GM23338 (cell line): ENCODE measurements at places on chromosomes 5 and 9. TPM values are rescaled to one million over a fixed set of nuclear protein-coding genes. Genes with fewer than 3 reads are reported as not detected.

DNA sequence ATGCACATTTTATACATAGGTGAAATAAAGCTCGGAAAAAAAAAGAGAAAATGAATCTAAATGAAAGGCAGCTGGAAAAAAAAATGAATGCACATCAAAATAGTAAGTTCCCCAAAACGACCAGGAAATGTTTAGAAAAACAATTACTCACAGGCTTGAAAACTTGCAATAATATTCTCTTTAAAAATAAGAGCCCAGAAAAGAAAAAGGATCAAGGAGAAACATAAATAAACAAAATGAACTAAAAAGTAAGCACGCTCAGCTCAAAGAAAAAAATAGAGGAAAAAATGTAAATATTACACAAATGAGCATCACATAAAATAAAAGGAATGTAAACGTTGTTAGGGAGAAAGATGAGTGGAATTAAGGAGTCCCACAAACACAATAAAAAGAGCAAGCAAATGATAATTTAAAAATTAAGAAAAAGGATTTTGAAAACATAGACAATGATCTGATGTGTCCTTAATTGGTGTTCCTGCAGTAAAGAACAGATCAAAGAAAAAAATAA lies 54.2 kb downstream of the SLC27A6 start:
- DNase-seq = no peak

DNA sequence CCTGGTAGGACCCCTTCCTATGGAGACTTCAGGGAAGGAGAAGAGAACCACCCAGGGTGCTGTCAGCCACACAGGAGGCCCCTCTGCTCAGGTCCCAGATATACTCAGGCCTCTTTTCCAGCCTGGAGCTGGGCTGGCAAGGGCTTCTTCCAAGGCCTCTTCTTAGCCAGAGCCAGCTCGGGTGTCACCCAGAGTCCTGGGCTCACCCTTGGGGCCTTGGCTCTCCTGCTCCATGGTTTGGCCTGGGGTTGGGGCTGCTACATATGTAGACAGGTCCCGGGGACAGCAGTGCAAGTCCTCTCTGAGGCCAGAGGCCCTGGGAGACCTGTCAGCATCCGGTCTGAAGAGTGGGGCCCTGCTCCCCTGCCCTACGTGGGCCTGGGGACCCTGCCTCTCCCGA lies 22.8 kb downstream of the PAEP start:
- DNase-seq = no peak

DNA sequence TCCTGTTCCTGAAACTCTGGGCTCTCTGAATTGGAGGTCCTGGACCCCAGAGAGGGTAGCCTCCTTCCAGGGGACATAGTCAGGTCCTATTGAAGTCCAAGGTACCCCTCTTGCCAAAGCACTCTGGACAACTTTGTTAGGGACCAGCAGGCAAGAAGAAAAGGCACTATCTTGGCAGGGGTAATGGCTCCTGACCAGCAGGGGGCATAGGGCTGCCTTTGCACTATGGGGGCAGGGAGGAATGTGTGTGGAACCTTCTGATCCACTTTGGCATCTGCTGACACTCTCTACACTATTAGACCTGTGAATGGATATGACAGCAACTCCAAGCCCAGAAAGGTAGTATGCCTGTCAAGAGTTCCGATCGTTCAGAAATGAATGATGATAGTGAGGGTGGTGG lies 179.0 kb upstream of the CD180 start:
- no peak for DNase-seq

GRCh38 chr9:32490601-32491000 lies 35.4 kb downstream of the RIGI start:
- peak; percentile 15 for DNase-seq

DNA sequence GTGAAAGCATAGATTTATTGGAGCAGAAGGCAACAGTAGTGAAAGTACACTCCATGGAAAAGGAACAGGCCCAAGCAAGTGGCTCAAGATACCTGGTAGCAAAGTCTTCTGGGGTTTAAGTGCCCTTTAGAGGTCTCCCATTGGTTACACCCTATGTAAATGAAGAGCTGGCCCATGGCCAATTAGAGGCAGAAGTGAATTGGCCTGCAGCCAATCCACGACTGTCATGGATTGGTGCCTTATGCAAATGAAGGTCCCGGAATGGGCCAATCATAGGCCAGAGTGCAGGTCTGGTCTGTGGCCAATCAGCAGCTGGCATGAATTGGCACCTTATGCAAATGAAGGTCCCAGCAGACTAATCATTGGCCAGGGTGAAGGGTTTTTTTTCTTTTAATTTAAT lies 64.2 kb upstream of the PCSK5 start:
- DNase-seq = no peak

- no peak for DNase-seq
Observed at GRCh38 chr9:94872891-94873511, 146.5 kb downstream of the AOPEP start.

GRCh38 chr9:33155393-33155792 lies 11.7 kb downstream of the B4GALT1 start:
- no peak for DNase-seq

- DNase-seq = no peak
Observed at GRCh38 chr9:34456151-34456550, 2.2 kb downstream of the FAM219A start.

- DNase-seq = no peak
Observed at GRCh38 chr9:131620764-131621520, 75.6 kb downstream of the PRRT1B start.

DNA sequence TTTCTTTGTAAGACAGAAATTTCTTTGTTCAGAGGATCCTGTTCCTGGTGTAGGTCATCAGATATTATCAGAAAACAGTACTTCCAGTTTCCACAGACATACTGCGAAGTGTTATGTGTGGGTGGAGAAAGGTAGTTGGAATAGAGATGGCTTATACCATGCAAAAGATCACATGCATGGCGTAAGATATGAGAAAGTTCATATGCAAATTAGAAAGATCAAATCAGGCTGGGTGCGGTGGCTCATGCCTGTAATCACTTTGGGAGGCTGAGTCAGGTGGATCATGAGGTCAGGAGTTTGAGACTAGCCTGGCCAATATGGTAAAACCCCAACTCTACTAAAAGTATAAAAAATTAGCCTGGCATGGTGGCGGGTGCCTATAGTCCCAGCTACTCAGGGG lies 65.2 kb upstream of the GLIS3 start:
- DNase-seq = no peak

GRCh38 chr5:79119486-79119885 lies 7.9 kb downstream of the BHMT start:
- DNase-seq = no peak

GRCh38 chr5:94562327-94562971 lies 56.0 kb downstream of the KIAA0825 start:
- DNase-seq = no peak

- DNase-seq = no peak
Observed at GRCh38 chr9:135641745-135642144, 2.4 kb upstream of the GLT6D1 start.

- no peak for DNase-seq
Observed at GRCh38 chr5:119361594-119362125, 5.8 kb downstream of the TNFAIP8 start.

DNA sequence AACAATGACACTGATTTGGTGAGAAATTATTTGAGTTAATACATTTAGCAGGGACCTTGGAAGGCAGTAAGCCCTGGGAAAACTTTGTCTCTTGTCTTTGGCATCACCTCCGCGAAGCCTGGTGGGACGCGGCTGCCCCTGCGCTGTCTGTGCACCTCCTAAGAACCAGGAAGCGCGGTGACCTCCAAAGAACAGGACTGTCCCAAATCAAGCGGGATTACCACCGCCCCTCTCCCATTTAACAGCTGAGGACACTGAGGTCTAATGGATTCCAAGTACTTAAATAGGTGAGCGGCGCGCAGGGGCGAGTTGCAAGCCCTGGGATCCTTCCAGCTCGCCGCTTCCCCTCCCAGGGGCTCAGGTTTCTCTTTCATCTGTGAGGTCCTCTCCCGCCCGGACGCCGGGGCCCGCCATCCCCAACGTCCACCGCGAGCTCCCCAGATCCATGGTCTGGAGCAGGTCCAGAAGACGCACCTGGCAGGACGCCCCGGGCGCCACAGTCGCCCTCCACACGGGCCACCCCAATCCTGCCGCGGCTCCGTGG lies 432 bp downstream of the STARD4 start:
- DNase-seq = peak; percentile 79

DNA sequence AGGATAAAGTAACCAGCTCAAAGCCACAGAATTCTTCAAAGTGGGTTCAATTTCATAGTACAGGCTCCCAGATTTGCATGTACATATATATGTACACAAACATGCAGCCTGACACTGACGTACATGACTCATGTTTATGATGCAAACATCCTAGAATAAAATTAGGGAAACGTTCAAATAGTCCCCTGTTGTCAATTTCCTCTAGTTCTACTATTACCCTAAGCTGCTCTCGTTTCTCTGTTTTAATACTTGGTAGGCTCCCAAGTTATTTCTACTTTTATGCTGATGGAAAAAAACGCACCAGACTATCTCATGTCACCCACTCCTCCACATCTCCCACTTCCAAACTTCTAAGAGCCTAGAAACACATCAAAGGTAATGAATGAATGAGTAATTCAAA lies 229.7 kb downstream of the EPB41L4A start:
- no peak for DNase-seq

- no peak for DNase-seq
Observed at GRCh38 chr5:68894673-68895072, 199.1 kb upstream of the SLC30A5 start.

- DNase-seq = no peak
Observed at GRCh38 chr5:41812156-41812555, 58.1 kb downstream of the OXCT1 start.

GRCh38 chr5:140145818-140146522 lies 20.2 kb downstream of the IGIP start:
- peak; percentile 80 for DNase-seq

DNA sequence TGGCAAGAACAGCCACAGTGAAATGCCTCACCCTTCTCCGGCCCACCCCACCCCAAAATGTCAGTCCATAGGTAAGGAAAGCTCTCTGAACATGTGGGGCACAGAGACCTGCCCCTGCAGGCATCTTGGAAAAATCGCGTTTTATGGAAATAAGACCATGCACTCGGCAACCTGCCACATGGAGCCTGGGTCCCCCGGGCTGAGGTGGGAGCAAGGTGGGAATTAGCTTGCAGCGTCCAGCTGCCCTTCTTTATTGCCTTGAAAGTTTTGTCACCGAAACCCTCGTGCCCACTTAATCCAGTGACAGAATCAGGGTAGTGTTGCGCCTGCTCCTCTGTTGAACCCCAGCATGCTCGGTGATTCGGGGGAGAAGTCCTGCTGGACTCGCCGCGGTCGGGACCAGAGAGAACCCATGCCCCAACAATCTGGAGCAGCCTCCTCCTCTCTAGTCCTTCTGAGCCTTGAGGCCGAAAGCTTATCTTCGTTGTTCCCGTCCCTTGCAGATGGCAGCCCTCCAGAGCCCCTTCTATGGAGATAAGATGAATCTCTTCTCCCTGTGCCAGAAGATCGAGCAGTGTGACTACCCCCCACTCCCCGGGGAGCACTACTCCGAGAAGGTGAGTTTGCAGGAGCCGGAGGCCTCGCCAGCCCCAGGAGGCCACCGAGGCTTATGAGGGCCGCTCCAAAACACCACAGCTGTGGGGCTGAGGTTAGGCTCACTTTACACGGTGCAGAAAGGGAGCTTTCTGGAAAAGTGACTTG lies 67.9 kb downstream of the PSMB7 start:
- no peak for DNase-seq

DNA sequence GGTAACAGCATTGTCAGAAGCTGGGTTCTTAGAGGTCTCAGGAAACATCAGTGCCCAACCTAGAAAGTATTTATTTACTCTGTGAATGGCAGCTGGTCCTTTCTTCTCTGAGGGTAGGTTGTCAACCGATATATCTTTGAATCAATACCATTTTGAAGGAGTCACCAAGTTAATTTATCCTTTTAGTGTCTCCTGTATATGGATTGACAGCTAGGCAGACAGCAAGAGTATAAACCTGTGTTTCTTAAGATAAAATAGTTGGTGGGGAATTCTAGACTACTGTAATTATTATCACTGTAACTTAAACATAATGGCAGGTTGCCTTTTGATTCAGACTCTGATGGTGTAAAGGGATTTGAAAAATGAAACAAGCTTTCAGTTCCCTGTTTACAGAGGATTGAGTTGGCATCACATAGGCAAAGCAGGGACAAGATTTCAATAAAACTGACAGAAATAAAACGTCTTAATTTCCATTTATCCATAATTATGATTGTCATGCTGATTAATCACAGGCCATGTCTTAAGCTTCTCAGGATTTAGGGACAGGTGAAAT lies 190.8 kb upstream of the HAPLN1 start:
- no peak for DNase-seq

DNA sequence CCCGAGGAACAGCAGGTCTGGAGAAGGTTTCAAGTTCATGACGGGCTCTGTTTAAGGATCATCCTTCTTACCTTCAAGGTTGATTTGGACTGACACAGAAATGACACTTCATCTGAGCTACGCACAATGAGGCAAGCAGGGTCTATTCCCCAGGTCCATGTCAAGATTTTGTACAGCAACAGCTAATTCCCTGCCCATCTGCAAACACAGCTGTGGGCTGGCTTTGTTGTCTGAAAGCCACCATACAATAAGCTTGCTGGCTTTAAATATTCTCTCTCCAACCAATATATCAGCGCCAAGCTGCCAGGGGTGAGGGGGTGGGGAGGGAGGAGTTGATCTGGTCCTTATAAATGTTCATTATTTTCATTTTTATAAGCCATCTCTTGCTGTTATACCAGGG lies 92.0 kb downstream of the OTULIN start:
- DNase-seq = no peak

- DNase-seq = peak; percentile 78
Observed at GRCh38 chr9:12856603-12857002, 81.8 kb downstream of the LURAP1L start.

- no peak for DNase-seq
Observed at GRCh38 chr5:160555581-160555970, 133.9 kb downstream of the PTTG1 start.

- DNase-seq = peak; percentile 56
Observed at GRCh38 chr9:125472926-125473701, 211.5 kb downstream of the GAPVD1 start.

- DNase-seq = no peak
Observed at GRCh38 chr9:2616692-2617377, 4.8 kb upstream of the VLDLR start.

GRCh38 chr9:89684912-89685636 lies 80.3 kb downstream of the GADD45G start:
- no peak for DNase-seq

DNA sequence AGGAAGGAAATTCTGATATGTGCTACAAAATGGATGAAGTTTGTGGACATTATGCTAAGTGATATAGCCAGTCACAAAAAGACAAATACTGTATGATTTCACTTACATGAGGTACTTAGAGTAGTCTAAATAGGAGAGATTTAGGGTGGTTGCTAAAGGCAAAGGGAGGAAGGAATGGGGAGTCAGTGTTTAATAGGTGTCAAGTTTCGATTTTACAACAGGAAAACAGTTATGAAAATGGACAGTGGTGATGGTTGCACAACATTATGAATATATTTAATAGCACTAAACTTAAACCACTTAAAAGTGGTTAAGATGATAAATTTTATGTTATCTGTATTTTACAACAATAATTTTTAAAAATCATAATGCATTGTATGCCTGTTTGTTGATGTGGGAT lies 40.4 kb upstream of the ECM2 start:
- no peak for DNase-seq

Gene PIP5K1B
- 1.3 and 2.1 TPM in 2 replicates for polyA plus RNA-seq

Gene CCL28
- polyA plus RNA-seq = 6.3 and 7.1 TPM in 2 replicates

Gene PDE8B
- polyA plus RNA-seq = 0.91 and 1.7 TPM in 2 replicates

Gene FAM169A
- polyA plus RNA-seq = 12.2 and 16.9 TPM in 2 replicates

Gene HABP4
- 8.8 and 11.1 TPM in 2 replicates for polyA plus RNA-seq

Gene TRPM6
- 0.23 and 0.40 TPM in 2 replicates for polyA plus RNA-seq

Gene CDO1
- polyA plus RNA-seq = 22.7 and 24.5 TPM in 2 replicates

Gene TMEM174
- polyA plus RNA-seq = not detected in 2 replicates

Gene GRXCR2
- polyA plus RNA-seq = not detected in 2 replicates

Gene NR4A3
- 0.10 and 0.17 TPM in 2 replicates for polyA plus RNA-seq

Gene KCNIP1
- 0.42 and 0.87 TPM in 2 replicates for polyA plus RNA-seq
